ENCODE measurements at places on chromosomes 7 and 10.

DNA sequence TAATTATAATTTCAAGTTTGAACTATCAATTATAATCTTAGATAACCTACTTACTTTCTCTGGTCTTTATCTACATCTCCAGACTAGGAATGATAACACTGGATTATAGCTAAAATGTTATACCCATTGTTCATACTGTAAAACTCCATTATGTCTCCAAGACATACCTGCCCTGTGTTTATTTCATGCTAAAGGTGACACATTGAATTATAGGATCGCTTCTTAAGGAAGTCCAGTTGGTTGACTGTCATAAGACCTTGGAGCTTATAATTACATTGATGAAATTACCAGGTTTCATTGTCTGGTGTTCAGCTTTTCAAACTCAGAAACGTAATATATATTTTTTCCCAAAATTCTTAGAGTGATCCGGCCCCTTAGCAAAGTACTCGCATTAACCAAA is 15.5 kb upstream of the HERC4 start:
- no peaks in the 10 kb centered on the region for H3K27me3 ChIP-seq
- H3K36me3 ChIP-seq, result no peaks in the 10 kb centered on the region
- no peak for DNase-seq

GRCh38 chr10:132880128-132880981 is 62.0 kb downstream of the CFAP46 start:
- no peak for DNase-seq
- H3K4me3 ChIP-seq, result no peak overlapping the region
- no peaks in the 10 kb centered on the region for H3K4me1 ChIP-seq
- no peaks in the 10 kb centered on the region for H3K27me3 ChIP-seq
- no peaks in the 10 kb centered on the region for H3K36me3 ChIP-seq

DNA sequence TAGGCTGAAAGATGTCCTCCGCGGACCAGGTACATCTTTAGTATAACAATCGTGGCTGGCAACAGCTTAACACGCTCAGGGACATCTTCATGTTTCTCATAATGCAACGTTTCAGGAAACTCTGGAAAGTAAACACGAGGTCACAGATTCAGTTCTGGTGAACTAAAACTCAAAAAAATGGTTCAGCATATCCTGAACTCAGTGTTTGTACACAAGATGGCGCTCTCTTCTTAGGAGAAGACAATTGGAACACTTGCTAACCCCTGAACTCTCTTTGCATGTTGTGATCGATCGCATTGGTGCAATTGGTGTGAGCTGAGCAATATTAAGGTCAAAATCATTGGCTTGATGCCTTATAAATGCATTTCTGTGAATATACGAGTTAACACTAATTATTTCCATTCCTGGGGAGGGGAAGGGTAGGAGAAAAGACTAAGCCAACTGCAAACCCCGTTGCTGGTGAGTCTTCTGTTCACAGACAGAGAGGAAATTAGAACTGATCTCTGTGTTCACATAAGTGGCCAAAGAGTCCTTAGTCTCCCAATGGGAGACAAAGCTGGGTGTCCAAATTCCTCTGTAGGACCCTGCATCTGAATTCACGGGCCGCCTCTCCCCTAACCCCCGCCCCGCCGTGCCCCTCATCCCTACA is 52.6 kb upstream of the FAM180A start:
- no peak overlapping the region for H3K27ac ChIP-seq
- peak; percentile 83 for DNase-seq
- no peaks in the 10 kb centered on the region for H3K27me3 ChIP-seq
- H3K36me3 ChIP-seq, result no peaks in the 10 kb centered on the region
- H3K4me1 ChIP-seq, result no peaks in the 10 kb centered on the region
- no peak overlapping the region for H3K4me3 ChIP-seq

DNA sequence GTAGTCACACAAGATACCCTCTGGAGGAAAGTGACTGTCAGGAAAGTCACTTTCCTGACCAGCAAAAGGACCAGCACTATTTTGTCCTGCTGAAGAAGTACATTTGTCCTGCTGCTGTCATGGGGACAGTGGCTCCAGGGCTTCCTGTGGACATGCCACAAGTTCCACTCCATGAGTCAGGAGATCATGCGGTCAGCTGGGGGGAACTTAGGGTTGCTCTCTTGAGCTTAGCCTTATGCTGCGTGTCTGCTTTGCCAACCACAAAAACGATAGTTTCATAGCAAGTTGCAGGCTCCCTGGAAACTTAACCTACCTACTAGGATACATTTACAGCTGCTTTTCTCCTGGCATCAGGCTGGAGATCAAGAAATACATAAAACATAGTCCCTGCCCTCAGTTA is 19.8 kb upstream of the ALOX5 start:
- no peak overlapping the region for H3K4me3 ChIP-seq
- H3K27ac ChIP-seq, result no peak overlapping the region
- H3K27me3 ChIP-seq, result no peaks in the 10 kb centered on the region
- no peak for DNase-seq
- H3K36me3 ChIP-seq, result no peaks in the 10 kb centered on the region

GRCh38 chr7:117192108-117192507 is 130.8 kb downstream of the WNT2 start:
- H3K36me3 ChIP-seq, result no peaks in the 10 kb centered on the region
- H3K4me3 ChIP-seq, result no peak overlapping the region
- H3K4me1 ChIP-seq, result no peaks in the 10 kb centered on the region
- H3K27me3 ChIP-seq, result no peaks in the 10 kb centered on the region
- no peak for DNase-seq

DNA sequence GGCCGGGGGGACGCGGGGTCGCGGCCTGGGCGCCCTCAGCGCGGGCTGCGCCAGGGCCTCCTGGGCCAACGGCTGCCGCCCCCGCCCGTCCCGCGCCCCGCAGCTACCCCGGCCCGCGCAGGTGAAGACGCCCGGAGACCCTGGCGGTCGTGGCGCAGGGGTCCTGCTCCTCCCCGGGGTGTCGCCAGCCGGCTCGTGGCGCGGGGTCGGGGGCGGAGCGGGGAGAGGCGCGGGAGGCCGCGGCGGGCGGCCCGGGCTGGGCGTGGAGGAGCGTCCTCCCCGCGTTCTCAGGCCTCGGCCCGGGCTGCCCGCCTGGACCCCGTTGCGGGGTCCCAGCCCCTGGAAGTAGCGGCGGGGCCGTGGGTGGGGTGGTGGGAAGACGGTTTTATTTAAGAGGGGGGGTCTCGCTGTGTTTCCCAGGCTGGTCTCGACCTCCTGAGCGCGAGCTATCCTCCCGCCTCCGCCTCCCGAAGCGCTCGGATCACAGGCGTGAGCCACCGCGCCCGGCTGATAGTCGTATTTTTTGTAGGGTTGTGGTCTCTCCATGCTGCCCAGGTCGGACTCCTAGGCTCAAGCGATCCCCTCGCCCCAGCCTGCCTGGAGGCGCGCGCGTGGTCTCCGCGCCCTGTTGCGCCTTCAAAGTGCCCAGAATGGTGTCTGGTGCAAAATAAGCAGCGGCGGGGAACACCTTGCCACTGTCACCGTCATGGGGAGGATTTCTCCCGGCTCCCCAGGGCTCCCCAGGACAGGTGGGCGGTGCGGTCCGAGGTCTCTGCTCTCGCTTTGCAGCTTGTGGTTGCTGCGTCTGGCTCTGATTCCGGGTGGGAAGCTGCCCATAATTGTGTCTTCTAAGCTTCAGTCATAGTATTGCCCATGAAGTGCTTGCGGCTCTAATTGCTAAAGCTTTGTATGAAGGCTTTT is 15.3 kb upstream of the SUN1 start:
- no peaks in the 10 kb centered on the region for H3K36me3 ChIP-seq
- no peaks in the 10 kb centered on the region for H3K27me3 ChIP-seq
- DNase-seq, result peak; percentile 55
- H3K4me1 ChIP-seq, result peaks cover 10% of the 10 kb centered on the region
- H3K4me3 ChIP-seq, result peak overlapping the region; percentile 44

DNA sequence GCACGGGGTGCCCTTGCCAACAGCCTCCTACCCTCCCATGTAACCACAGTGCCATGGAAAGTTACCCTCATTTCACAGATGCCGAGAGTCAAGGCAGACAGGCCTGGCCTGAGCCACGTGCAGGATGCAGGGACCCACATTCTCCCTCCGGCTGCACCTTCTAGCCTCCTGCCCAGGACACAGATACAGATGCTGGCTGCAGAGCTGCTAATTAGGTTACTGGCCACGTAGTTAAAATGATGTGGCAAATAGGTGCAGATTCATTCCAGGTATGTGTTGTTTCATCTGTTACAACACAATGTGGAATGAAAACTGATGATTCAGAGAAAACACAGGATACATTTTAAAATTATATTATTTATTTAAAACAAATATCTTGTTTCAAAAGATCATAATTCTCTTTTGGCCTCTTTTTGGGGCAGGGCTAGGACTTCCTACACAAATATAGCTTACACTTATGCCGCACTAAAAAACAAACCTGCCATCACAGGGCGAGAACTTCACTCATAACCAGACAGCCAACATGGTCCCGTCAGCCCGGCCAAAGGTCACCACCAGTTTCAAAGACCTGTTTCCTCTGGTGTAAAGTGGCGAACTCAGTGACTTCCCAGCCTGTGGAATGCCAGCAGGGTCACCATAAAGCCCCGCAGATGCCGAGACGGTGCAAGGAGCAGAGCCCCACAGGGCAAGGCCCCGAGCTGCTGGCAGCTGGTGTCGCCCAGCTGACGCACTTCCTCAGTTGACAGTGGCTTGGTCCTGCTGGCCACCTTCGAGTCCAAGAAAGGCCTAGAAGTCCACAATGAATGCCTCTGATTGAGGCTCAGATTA is 83.5 kb downstream of the TNS3 start:
- no peaks in the 10 kb centered on the region for H3K27me3 ChIP-seq
- no peaks in the 10 kb centered on the region for H3K36me3 ChIP-seq
- H3K4me3 ChIP-seq, result no peak overlapping the region
- no peak overlapping the region for H3K27ac ChIP-seq
- H3K4me1 ChIP-seq, result peaks cover 2% of the 10 kb centered on the region

DNA sequence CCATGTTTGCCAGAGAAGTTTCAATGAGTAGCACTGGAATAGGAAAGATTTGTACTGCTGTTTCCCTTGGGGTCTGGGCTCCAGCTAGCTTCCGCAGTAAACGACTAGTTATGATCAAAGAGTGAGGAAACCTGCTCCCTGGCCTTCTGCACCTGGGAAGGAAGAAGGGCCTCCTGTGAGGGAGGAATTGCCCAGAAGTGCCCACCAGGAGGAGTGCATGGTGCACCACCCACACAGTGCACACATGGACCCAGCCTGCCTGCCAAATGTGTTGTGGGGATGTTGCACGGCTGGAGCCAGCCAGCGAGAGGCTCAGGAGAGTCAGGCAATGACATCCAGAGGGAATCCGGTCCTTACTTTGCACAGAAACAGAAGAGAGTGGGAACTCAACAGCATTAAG is 27.0 kb upstream of the FAM107B start:
- H3K27ac ChIP-seq, result no peak overlapping the region
- H3K4me3 ChIP-seq, result no peak overlapping the region
- no peaks in the 10 kb centered on the region for H3K4me1 ChIP-seq
- DNase-seq, result peak; percentile 5
- H3K27me3 ChIP-seq, result no peaks in the 10 kb centered on the region

GRCh38 chr10:70715853-70716795 is 43.8 kb downstream of the ADAMTS14 start:
- H3K4me1 ChIP-seq, result peaks cover 5% of the 10 kb centered on the region
- H3K4me3 ChIP-seq, result no peak overlapping the region
- no peaks in the 10 kb centered on the region for H3K36me3 ChIP-seq
- H3K27me3 ChIP-seq, result no peaks in the 10 kb centered on the region
- no peak overlapping the region for H3K27ac ChIP-seq
- peak; percentile 52 for DNase-seq

DNA sequence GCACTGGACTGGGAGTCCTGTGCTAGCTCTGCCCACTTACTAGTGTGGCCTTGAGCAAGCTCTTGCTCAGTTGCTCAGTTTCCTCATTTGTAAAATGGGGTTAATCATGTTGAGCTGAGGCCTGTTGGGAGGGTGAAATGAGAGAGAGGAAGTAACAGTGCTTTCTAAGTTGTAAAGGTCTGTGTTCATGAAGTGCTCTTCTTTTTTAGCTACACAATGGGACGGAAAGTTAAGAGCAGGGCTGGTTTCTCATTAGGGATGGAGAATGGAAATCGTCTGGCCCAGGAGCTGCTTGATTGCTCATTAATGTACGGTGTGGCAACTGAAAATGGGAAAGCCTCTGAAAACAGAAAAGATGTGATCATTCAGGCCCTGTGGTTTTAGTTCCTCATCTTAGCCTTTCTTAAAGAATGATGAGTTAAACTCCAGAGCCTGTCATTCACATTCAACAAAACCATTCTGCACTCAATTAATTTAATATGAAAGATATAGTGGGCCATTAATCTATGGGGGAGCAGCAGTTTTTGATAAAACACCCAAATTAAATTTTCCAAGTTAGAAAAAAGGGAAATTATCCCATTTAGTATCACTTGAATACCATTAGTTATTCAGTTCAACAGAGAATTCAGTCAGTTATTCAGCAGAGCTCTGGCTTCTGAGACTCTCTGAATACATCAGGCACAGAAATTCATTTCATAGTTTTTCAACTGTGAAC is 60.5 kb downstream of the SH2D4B start:
- DNase-seq, result no peak
- H3K36me3 ChIP-seq, result no peaks in the 10 kb centered on the region
- H3K27ac ChIP-seq, result no peak overlapping the region
- no peak overlapping the region for H3K4me3 ChIP-seq

- peak overlapping the region; percentile 94 for H3K27ac ChIP-seq
- H3K4me3 ChIP-seq, result peak overlapping the region; percentile 90
- peaks cover 2% of the 10 kb centered on the region for H3K4me1 ChIP-seq
- DNase-seq, result peak; percentile 86
- no peaks in the 10 kb centered on the region for H3K27me3 ChIP-seq
- no peaks in the 10 kb centered on the region for H3K36me3 ChIP-seq
These were observed 690 bp downstream of the SEPTIN7 start for GRCh38 chr7:35801392-35802101.

- no peaks in the 10 kb centered on the region for H3K27me3 ChIP-seq
- no peaks in the 10 kb centered on the region for H3K4me1 ChIP-seq
- H3K36me3 ChIP-seq, result no peaks in the 10 kb centered on the region
These were observed 9.1 kb upstream of the CSGALNACT2 start for GRCh38 chr10:43128958-43129706.

GRCh38 chr10:104077663-104078151 is 8.0 kb downstream of the COL17A1 start:
- DNase-seq, result no peak
- H3K27me3 ChIP-seq, result no peaks in the 10 kb centered on the region
- H3K4me1 ChIP-seq, result peaks cover 2% of the 10 kb centered on the region

DNA sequence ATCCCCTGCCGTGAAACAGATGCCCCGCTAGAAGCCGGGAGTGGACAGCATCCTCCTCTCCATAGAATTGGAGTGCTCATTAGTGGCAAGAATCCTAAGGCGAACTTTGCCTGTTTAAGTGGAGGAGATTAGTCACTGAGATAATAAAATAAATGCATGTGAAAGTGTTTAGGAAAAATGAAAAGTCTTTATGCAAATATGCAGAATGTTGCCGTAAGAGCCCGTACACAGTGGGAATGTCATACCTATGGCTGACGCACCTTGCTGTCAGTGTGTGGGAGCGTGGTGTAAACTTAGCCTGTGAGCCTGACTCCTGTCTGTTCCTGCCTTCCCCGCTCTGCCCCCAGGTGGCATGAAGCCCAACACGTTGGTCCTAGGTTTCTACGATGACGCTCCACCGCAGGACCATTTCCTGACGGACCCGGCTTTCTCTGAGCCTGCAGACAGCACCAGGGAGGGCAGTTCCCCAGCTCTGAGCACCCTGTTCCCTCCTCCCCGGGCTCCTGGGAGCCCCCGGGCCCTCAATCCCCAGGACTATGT is 1.7 kb upstream of the TRIP6 start:
- no peaks in the 10 kb centered on the region for H3K4me1 ChIP-seq
- no peaks in the 10 kb centered on the region for H3K27me3 ChIP-seq
- H3K4me3 ChIP-seq, result no peak overlapping the region
- no peak overlapping the region for H3K27ac ChIP-seq
- peaks cover 8% of the 10 kb centered on the region for H3K36me3 ChIP-seq

- no peaks in the 10 kb centered on the region for H3K36me3 ChIP-seq
- DNase-seq, result no peak
- no peak overlapping the region for H3K4me3 ChIP-seq
- H3K4me1 ChIP-seq, result peaks cover 5% of the 10 kb centered on the region
- no peaks in the 10 kb centered on the region for H3K27me3 ChIP-seq
These were observed 566.9 kb downstream of the DNAJB6 start for GRCh38 chr7:157903710-157904109.

Data from mesendoderm (in vitro differentiated cells).